T-helper 2 cell (primary cell): ENCODE measurements at places on chromosomes 4 and X.

DNA sequence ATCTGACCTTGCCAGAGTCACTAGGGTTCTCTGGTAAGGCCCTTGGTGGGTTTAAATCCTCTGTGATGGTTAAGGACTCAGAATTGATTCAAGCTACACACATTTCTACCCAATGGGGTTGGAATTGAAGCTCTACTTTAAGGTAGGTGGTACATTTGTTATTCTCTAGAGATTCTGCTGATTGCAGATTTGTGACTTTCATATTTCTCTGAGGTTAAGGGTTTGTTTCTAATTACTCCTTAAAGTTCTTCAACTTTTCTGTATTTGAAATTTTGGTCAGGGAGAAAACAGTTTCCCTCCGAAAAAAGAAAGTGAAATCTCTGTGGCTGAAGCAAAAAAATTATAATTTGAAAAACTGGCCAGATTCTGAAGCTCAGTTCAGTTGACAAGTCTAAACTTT, 25.8 kb upstream of the USP46 start:
- no peak for DNase-seq

- no peak for DNase-seq
Measured at GRCh38 chr4:99612281-99612680, 37.7 kb downstream of the MTTP start.

GRCh38 chr4:119103263-119103662, 32.4 kb upstream of the MYOZ2 start:
- DNase-seq: no peak

DNA sequence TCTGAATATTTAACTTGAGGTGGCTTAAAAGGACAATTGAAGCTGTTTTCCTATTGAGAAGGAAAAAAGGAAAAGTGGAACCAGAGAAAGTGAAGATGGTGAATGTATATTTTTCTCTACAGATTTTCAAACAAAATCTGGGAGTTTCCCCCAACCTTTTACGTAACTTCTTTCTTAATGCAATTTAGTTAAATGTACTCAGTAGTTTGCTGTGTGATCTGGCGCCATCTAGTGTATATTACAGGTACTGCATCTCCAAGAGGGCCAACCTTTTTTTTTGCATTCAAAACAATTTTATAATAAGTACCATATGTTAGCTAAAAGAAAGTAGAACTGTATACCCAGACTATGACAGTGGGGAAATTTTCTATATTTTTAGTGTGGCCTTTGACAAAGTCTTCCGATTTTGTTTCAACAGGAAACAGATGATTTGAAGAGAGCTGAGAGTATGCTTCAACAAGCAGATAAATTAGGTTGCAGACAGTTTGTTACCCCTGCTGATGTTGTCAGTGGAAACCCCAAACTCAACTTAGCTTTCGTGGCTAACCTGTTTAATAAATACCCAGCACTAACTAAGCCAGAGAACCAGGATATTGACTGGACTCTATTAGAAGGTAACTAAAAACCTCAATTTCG, 82.0 kb downstream of the PLS3 start:
- peak; percentile 16 for DNase-seq
